ENCODE measurements at places on chromosomes 7 and 10. TPM values are rescaled to one million over a fixed set of nuclear protein-coding genes. Genes with fewer than 3 reads are reported as not detected.

DNA sequence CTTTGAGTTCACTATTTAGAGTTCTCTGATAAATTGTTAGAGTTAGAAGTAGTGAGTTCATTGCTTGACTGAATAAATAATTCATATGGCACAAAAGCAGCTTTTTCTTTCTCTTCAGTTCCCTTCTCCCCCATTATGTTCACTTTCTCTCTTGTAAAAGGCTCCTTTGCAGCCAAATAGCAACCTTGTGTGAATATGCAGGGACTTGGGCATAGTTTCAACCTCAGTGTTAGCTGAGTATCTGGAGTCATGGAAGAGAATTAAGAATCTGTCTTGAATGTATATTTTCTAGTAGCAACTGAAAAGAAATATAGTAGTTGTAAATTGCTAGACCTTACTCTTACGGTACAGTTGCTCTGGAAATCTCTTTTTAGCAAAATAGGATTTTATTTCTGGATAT is 31.9 kb downstream of the ZEB1 start:
- H3K27ac ChIP-seq, result no peak overlapping the region
- peaks cover 35% of the 10 kb centered on the region for H3K4me1 ChIP-seq
- no peak for DNase-seq
- no peaks in the 10 kb centered on the region for H3K36me3 ChIP-seq

- H3K27me3 ChIP-seq, result peaks cover 10% of the 10 kb centered on the region
- peaks cover 7% of the 10 kb centered on the region for H3K36me3 ChIP-seq
- H3K27ac ChIP-seq, result no peak overlapping the region
- H3K4me3 ChIP-seq, result no peak overlapping the region
- H3K4me1 ChIP-seq, result peaks cover 40% of the 10 kb centered on the region
- DNase-seq, result no peak
Observed at GRCh38 chr7:30163231-30163894, 28.6 kb downstream of the MTURN start.

- H3K27ac ChIP-seq, result no peak overlapping the region
- H3K4me1 ChIP-seq, result no peaks in the 10 kb centered on the region
- DNase-seq, result no peak
- H3K27me3 ChIP-seq, result peaks cover 40% of the 10 kb centered on the region
- H3K4me3 ChIP-seq, result no peak overlapping the region
Observed at GRCh38 chr10:46096909-46097575, 51.0 kb upstream of the MSMB start.

GRCh38 chr7:36021917-36022550 is 131.0 kb upstream of the EEPD1 start:
- H3K4me1 ChIP-seq, result no peaks in the 10 kb centered on the region
- H3K4me3 ChIP-seq, result no peak overlapping the region
- H3K27ac ChIP-seq, result no peak overlapping the region
- no peaks in the 10 kb centered on the region for H3K27me3 ChIP-seq
- DNase-seq, result no peak
- H3K36me3 ChIP-seq, result no peaks in the 10 kb centered on the region

GRCh38 chr10:119029613-119030420 is at the start of gene NANOS1:
NANOS1 (plus strand) TSS chr10:119029714; CDS start chr10:119029802, 88 bp downstream.
- H3K27ac ChIP-seq, result peak within 1 kb of the TSS; percentile 43
- no peaks in the 10 kb centered on the region for H3K27me3 ChIP-seq
- peaks cover 40% of the 10 kb centered on the region for H3K4me1 ChIP-seq
- H3K36me3 ChIP-seq, result peaks cover 44% of the 10 kb centered on the region

DNA sequence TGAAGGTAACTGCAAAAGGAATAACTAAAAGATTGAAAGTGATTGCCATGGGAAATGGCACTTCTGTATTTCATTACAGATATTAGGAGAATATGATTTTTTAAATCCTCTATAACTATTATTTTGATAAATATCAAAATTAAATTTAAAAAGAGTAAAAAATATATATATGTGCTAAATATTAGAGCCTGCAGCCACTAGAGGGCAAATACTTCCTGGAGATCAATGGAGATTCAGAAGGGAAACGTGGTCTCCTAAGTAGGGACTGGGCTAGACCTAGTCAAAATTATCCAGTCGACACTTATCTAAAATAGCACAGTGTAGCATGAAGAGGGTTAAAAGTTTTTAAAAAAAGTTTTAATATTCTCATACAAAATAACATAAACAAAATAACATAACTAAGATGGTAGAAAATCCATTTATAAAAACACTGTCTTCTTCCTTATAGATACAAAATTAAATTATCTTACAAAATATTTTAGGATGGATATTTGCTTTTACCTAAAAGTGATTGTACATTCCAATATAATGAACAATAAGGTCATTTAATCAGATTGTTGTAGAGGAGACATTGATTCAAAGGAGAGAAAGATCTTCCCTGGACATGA is 434.3 kb downstream of the MDFIC start:
- H3K27me3 ChIP-seq, result no peaks in the 10 kb centered on the region
- H3K4me3 ChIP-seq, result no peak overlapping the region
- peaks cover 9% of the 10 kb centered on the region for H3K4me1 ChIP-seq
- DNase-seq, result peak; percentile 14

DNA sequence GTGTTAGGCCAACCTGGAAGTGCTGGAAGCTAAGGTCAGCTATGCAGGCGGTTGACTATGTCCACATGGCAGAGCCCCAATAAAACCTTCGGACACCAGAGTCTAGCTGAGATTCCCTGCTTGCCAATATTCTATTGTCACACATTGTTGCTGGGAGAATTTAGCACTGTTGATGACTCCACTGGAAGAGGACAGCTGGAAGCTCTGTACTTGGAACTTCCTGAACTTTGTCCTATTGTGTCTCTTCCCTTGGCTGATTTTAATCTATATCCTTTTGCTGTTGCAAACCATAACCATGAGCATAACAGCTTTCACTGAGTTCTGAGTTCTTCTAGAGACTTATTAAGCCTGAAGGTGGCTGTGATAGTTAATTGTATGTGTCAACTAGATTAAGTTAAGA is 12.0 kb downstream of the XRCC2 start:
- no peak for DNase-seq
- H3K27ac ChIP-seq, result no peak overlapping the region
- H3K36me3 ChIP-seq, result peaks cover 5% of the 10 kb centered on the region
- H3K4me3 ChIP-seq, result no peak overlapping the region
- peaks cover 8% of the 10 kb centered on the region for H3K4me1 ChIP-seq

DNA sequence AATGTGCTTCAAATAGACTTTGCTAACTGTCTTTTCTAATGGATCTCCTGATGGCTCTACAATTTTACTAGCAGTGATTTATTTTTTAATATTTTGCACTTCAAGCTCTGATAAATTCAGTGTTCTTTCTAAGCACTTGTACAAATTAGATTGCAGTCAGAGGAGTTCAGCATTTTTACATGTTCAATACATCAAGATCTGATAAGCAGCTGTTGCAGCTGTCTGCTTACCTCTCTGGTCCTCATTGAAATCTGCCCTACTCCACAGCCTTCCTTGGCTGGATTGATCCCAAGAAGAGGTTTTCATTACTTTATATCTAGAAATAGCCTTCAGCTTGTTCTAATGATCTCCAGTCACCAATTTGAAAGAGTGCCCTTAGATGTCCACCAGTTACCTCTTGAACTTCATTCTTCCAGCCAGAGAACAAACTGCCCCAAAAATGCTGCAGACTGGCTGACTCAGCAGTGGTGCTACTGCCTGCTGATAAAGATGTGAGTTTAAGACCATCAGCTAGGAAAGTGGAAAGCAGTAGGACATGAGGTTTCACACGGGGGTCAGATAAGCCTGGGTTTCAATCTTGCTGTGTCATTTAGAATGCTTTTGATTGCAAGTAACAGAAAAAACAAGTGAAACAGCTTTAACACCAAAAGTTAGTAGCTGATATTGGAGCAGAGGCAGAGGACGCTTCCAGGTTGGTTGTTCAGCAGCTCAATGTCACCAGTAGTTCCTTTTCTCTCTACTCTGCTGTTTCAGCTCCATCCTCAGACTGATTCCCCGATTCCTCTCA is 350.9 kb upstream of the NPVF start:
- H3K4me1 ChIP-seq, result no peaks in the 10 kb centered on the region
- no peak overlapping the region for H3K27ac ChIP-seq
- H3K4me3 ChIP-seq, result no peak overlapping the region
- no peaks in the 10 kb centered on the region for H3K36me3 ChIP-seq

DNA sequence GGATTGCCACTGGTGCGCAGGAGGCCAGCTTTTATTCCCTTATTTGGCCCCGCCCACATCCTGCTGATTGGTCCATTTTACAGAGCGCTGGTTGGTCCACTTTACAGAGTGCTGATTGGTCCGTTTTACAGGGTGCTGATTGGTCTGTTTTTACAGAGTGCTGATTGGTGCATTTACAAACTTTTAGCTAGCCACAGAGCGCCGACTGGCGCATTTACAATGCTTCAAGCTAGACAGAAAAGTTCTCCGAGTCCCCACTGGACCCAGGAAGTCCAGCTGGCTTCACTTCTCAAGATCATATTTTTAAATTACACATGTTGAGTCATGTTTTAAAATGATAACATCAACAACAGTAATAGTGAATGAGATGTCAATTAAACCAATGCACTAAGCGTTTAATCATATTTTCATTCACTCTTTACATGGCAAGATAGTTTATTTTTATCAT is 128.3 kb downstream of the CUBN start:
- no peak overlapping the region for H3K4me3 ChIP-seq
- H3K4me1 ChIP-seq, result peaks cover 3% of the 10 kb centered on the region
- DNase-seq, result no peak
- no peaks in the 10 kb centered on the region for H3K36me3 ChIP-seq
- no peak overlapping the region for H3K27ac ChIP-seq

DNA sequence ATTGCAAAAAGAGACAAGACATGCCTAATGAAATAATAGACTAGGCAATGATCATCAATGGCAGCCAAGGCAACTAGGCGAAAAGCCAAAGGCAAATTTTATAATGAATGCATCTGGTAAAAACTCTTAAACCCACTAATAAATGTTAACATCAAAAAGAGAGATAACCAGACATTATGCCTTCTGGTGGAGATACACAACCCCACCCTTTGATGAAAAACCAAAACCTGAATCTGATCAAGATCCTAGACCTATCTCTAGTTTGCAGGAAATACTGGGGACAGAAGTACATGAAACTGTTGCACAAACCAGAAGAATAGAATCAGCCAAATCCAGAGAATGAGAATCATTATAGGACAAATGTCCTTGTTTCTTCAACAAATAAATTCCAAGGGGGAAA is 22.0 kb upstream of the GSAP start:
- no peak overlapping the region for H3K4me3 ChIP-seq
- no peaks in the 10 kb centered on the region for H3K36me3 ChIP-seq
- H3K27ac ChIP-seq, result no peak overlapping the region
- peaks cover 17% of the 10 kb centered on the region for H3K4me1 ChIP-seq

- no peak overlapping the region for H3K27ac ChIP-seq
- DNase-seq, result peak; percentile 66
- no peaks in the 10 kb centered on the region for H3K27me3 ChIP-seq
- H3K36me3 ChIP-seq, result peaks cover 8% of the 10 kb centered on the region
Observed at GRCh38 chr7:135558337-135558767, 635 bp downstream of the NUP205 start.

DNA sequence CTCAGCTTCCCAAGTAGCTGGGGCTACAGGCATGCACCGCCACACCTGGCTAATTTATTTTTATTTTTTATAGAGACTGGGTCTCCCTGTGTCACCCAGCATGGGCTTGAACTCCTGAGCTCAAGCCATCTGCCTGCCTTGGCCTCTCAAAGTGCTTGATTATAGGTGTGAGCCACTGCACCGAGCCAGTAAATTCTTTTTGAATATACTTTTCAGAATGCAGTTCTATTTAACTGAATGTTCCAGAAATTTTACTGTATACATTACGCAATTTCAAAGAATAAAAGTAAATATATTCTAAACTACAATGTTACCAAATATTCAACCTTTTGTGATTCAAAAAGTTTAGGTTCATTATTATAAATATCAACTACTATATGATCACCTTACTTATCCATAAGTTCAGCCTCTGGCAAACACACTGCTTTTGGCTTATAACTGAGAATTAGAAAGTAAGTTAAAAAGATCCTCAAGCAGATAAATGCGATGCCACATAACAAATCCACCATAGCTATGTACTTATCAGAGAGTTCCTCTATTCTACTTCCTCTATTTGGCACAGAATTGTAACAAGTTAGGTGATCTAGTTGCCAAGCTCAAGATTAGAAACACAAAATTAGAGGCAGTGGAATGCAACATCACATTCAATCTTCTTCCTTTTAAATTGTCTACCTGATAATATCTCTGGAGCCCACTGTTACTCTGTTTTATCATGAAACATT is 118.2 kb downstream of the ANK3 start:
- H3K4me1 ChIP-seq, result no peaks in the 10 kb centered on the region
- H3K36me3 ChIP-seq, result no peaks in the 10 kb centered on the region
- no peak overlapping the region for H3K27ac ChIP-seq
- H3K27me3 ChIP-seq, result no peaks in the 10 kb centered on the region
- no peak for DNase-seq

DNA sequence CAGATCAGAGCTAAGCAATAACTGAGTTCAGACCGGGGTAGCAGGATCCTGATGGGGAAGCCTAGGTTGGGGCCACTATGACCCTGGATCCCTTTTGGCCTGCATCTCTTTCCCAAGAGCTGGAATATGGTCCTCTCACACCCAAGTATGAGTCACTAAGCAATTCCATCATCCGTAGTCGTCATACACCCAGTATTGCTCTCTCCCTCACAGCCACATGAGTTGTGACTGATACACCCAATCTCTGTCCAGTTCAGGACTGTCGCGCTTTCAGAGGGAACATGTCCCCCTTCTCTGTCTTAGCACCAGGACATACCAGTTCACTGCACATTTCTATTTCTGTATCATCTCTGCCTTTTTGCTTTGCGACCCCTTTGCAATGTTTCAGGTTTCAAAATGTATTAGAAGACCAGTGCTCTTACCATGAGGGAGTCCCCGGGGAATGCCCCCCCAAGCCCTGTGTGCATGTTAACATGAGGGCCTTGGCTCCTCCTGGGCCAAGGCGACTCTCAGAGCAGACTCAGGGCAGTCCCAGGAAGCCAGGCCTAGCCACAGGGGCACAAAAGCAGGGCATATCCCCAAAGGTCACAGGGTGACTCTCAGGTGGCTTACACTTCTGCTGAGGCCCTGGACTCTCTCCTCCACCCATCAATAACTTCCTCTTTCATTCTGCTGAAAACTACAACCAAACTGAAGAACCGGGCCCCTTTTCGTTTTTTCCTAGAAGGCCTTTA is 75.3 kb upstream of the SAMD8 start:
- no peak overlapping the region for H3K4me3 ChIP-seq
- no peaks in the 10 kb centered on the region for H3K36me3 ChIP-seq
- peaks cover 2% of the 10 kb centered on the region for H3K27me3 ChIP-seq
- H3K27ac ChIP-seq, result no peak overlapping the region

DNA sequence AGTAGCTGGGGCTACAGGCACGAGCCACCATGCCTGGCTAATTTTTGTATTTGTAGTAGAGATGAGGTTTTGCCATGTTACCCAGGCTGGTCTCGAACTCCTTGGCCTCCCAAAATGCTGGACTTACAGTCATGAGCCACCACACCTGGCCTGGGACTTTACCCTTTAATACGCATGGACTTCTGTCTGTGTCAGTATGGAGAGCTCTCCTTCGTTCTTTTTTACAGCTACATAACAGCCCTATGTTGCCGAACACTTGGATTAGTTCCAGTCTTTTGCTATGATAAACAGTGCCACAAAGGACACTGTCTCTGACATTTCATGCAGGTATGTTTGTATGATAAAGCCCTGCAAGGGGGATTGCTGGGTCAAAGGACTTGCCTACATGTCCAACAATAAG is 10.9 kb upstream of the OAT start:
- no peak overlapping the region for H3K4me3 ChIP-seq
- no peaks in the 10 kb centered on the region for H3K36me3 ChIP-seq
- no peak for DNase-seq
- H3K27me3 ChIP-seq, result peaks cover 3% of the 10 kb centered on the region
- no peak overlapping the region for H3K27ac ChIP-seq

The ZP3 gene
- 5.4 TPM for total RNA-seq

The VGF gene
- 0.14 TPM for total RNA-seq

The MSMB gene
- 7.4 TPM for total RNA-seq

The DHX32 gene
- total RNA-seq, result 32.2 TPM

The LRRD1 gene
- total RNA-seq, result not detected

The CFAP46 gene
- not detected for total RNA-seq

The EIF5AL1 gene
- total RNA-seq, result 0.20 TPM

The CALCR gene
- not detected for total RNA-seq

Measured in Calu3 (cell line).